Heart right ventricle (tissue), 16 donors: ENCODE measurements at places on chromosomes 2 and 18. TPM values are rescaled to one million over a fixed set of nuclear protein-coding genes. Genes with fewer than 3 reads are reported as not detected.

The MTX2 gene
- polyA plus RNA-seq, result 57.0 TPM

DNA sequence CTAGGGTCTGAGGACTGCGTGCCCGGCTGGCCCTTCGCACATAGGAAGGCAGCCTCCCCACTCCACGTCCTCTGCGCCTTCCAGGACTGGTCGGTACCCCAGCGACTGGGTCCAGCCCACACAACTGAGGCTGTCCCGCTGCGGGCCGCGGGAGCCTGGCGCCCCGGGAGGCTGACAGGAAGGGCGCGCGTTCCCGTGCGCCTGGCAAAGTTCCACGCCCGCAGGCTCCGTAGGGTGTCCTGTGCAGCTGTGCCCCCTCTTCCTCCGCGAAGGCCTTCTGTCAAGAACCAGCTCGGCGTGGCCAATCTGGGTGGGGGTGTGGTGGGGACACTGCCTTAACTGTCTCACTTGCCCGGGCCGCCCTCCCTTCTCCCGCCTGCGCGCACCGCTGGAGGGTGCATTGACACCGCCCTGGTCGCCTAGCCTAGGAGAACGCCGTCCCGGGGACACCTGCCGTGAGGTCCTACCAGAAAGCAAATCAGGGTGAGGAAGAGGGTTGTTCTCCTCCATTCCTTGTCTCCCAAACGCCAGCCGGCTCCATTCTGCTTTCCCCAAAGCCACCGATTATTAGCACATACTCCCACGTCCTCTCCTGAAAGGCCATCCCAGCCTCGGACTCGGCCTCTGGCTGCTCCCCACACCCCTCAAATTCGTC lies 618 bp upstream of the LYPD1 start:
- peaks cover 59% of the 10 kb centered on the region for H3K27me3 ChIP-seq
- peak overlapping the region; percentile 63 for H3K4me3 ChIP-seq
- H3K36me3 ChIP-seq, result no peaks in the 10 kb centered on the region
- H3K27ac ChIP-seq, result no peak overlapping the region

The BBS5 gene
- polyA plus RNA-seq, result 4.7 TPM

DNA sequence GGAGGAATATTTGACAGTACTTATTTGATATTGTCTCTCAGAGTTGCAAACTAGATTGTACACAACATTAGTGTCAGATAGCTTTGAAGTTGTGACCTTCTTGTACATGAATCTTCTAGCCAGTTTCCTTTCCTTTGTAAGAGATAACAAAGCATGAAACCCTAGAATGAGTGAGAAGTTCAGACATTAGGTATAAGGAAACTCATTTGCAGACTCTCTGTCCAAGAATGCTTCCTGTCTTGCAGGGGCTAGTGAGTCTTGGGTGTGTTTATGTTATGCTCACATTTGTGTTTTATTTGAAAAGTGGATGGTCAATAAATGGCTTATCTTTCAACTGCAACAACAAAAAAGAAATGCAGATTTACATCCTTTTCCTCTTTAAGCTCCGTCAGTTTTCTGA lies 1.4 kb downstream of the BOD1L2 start:
- no peak overlapping the region for H3K27ac ChIP-seq
- H3K4me1 ChIP-seq, result peaks cover 10% of the 10 kb centered on the region
- DNase-seq, result no peak
- no peak overlapping the region for H3K4me3 ChIP-seq
- H3K36me3 ChIP-seq, result no peaks in the 10 kb centered on the region
- H3K27me3 ChIP-seq, result no peaks in the 10 kb centered on the region

The FSHR gene
- polyA plus RNA-seq, result not detected

DNA sequence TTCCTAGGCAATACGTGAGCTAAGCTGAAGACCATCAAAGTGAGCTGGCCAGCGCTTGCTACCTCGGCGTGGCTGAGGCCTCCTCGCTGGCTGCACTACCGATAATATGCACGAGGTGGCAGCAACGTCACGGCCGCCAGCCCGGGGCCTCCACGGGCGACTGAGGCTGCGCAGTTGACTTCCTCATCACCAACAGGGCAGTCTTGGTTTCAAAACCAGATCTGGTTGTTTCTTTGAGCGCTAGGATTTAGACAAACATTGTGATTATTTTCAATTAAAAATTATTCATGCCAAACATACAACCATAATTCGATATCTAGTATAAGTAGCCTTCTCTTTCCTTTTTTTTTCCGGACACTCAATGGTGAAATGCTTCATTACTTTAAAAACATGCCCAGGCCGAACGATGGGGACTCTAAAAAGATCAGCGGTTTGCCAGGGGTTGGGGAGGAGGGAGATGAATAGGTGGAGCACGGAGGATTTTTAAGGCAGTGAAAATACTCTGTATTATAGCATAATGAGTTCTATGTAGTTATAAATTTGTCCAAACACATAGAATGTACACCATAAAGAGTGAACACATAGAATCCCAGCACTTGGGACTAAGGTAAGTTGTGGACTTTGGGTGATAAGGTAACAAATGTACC lies 52.0 kb downstream of the CYBRD1 start:
- no peak overlapping the region for H3K4me3 ChIP-seq
- H3K27ac ChIP-seq, result no peak overlapping the region
- no peaks in the 10 kb centered on the region for H3K4me1 ChIP-seq
- no peaks in the 10 kb centered on the region for H3K27me3 ChIP-seq
- DNase-seq, result peak; percentile 72
- H3K36me3 ChIP-seq, result no peaks in the 10 kb centered on the region

- H3K27ac ChIP-seq, result no peak overlapping the region
- no peaks in the 10 kb centered on the region for H3K4me1 ChIP-seq
- H3K36me3 ChIP-seq, result peaks cover 17% of the 10 kb centered on the region
These were observed 14.0 kb downstream of the ITM2C start for GRCh38 chr2:230878599-230879188.

GRCh38 chr2:170262343-170262742 lies 84.4 kb downstream of the MYO3B start:
- no peaks in the 10 kb centered on the region for H3K27me3 ChIP-seq
- H3K4me3 ChIP-seq, result no peak overlapping the region
- H3K4me1 ChIP-seq, result no peaks in the 10 kb centered on the region
- H3K36me3 ChIP-seq, result no peaks in the 10 kb centered on the region
- no peak for DNase-seq

- no peaks in the 10 kb centered on the region for H3K27me3 ChIP-seq
- H3K4me3 ChIP-seq, result no peak overlapping the region
- H3K4me1 ChIP-seq, result peaks cover 78% of the 10 kb centered on the region
- peak; percentile 82 for DNase-seq
- no peaks in the 10 kb centered on the region for H3K36me3 ChIP-seq
- H3K27ac ChIP-seq, result peak overlapping the region; percentile 49
These were observed 95.9 kb upstream of the LCLAT1 start for GRCh38 chr2:30351116-30351515.

GRCh38 chr2:181177376-181177775 lies 197.0 kb downstream of the UBE2E3 start:
- no peaks in the 10 kb centered on the region for H3K27me3 ChIP-seq
- H3K4me1 ChIP-seq, result no peaks in the 10 kb centered on the region
- no peaks in the 10 kb centered on the region for H3K36me3 ChIP-seq
- H3K4me3 ChIP-seq, result no peak overlapping the region
- no peak overlapping the region for H3K27ac ChIP-seq
- DNase-seq, result no peak

DNA sequence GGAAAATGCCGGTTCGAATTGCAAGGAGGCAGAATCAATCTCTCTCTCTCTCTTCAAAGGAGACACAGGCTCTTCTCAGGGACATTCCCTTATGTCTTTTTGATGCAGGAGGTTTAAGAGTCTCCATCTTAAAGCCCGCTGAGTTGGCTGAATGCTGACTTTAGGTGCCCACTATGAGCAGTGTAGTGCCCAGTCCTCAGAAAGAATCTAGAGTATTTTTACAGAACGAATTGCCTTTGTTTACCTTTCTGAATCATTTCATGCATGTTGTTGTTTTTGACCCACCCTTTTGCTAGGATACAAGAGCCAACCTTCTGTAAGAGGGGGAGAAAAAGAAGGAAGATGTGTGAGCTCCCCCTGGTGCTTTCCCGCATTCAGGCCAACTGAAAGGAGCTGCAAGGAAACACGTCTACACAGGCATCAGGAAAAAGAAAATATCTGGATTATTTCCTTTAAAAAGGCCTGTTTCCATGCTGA lies 193.5 kb upstream of the TCF4 start:
- peaks cover 28% of the 10 kb centered on the region for H3K4me1 ChIP-seq
- no peaks in the 10 kb centered on the region for H3K36me3 ChIP-seq
- H3K4me3 ChIP-seq, result no peak overlapping the region
- peaks cover 8% of the 10 kb centered on the region for H3K27me3 ChIP-seq
- H3K27ac ChIP-seq, result peak overlapping the region; percentile 93

- no peak overlapping the region for H3K27ac ChIP-seq
- H3K36me3 ChIP-seq, result peaks cover 30% of the 10 kb centered on the region
- peaks cover 13% of the 10 kb centered on the region for H3K4me1 ChIP-seq
- DNase-seq, result no peak
These were observed 11.2 kb downstream of the NABP1 start for GRCh38 chr2:191688934-191689695.

The LYG1 gene
- 1.3 TPM for polyA plus RNA-seq

- no peak overlapping the region for H3K27ac ChIP-seq
- DNase-seq, result no peak
- no peaks in the 10 kb centered on the region for H3K4me1 ChIP-seq
- H3K27me3 ChIP-seq, result no peaks in the 10 kb centered on the region
These were observed 963.6 kb upstream of the CNTNAP5 start for GRCh38 chr2:123061534-123061933.
